ENCODE measurements at places on chromosomes 1 and 21.

- no peak for DNase-seq
Measured at GRCh38 chr21:45962531-45963231, 18.9 kb upstream of the COL6A1 start.

- DNase-seq, result peak; percentile 91
Measured at GRCh38 chr21:45421071-45421845, 16.3 kb downstream of the COL18A1 start.

GRCh38 chr1:230303069-230303468 is 123.1 kb downstream of the PGBD5 start:
- DNase-seq, result no peak

GRCh38 chr21:35346697-35347096 is 297.6 kb upstream of the RUNX1 start:
- DNase-seq, result no peak

- peak; percentile 22 for DNase-seq
Measured at GRCh38 chr1:74502432-74502831, 10.0 kb downstream of the LRRC53 start.
